CD4-positive, alpha-beta T cell treated with Interleukin-4 for 4 hours (primary cell): ENCODE measurements at places on chromosomes 11 and 22.

- no peak for DNase-seq
Observed at GRCh38 chr22:44288913-44289312, 23.8 kb downstream of the SHISAL1 start.

DNA sequence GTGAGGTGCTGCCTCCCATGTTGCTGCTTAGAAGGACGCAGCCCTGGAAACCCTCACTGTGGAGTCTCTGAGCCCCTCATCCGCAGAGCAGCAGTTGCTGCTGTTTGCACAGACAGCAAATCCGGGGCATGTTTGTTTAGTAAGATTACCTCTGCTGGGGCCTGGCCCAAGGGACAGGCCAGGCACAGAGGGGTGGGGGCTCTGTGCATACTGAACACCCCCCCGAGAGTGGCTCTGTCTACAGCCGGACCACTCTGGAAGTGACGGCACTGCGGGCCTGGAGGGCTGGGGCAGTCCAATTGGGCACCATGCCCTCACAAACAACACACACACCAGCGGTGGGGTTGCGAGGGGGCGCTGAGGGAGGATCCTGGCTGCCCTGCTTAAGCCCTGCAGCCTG lies 22.9 kb upstream of the CCDC188 start:
- DNase-seq, result no peak

GRCh38 chr22:25120093-25120561 lies 79.5 kb upstream of the CRYBB3 start:
- no peak for DNase-seq

DNA sequence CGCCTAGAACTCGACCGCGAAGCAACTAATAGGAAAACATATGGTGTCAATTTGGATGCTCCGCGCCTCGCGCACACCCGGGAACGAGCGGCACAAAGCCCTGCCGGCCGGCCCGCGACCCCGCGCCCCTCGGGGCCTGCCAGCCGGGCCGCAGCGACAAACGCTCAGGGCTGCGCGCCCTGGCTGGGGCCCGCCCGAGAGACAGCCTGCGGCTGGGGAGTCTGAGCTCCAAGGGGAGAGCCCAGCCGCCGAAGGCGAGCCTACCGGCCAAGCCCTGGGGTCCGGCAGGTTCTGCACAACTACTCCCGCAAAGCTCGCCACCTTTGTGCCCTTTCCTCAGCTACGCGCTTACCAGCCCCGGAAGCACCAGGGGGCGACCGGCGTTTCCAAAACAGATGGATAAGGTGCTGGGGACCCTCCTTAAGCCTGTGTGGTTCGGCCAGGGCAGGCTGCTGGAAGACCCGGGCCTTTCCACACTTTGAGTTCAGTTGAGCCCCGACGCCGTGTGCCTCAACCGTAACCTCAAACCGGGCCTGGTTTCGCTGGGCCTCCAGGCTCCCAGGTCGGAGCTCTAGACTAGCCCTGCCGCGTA lies 6.0 kb downstream of the PAX6 start:
- no peak for DNase-seq

- no peak for DNase-seq
Observed at GRCh38 chr22:23034621-23035556, 35.4 kb upstream of the GNAZ start.

DNA sequence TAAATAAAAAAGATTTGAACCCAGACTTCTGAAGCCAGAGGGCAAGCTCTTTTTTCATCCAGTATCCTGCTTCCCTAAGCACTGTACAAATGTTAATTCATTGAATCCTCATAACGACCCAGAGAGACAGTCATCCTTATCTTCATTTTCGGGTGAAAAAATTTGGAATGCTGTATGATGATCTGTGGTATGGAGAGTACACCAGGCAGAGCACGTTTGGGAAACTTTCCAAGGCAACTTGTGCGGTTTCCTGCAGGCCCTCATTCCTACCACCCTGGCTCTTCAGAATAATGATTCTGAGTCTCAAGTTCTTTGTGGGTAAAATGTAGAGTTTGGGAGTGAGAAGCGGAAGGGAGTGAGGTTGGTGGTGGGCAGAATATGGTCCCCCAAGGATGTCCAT lies 177.9 kb upstream of the CADM1 start:
- no peak for DNase-seq

GRCh38 chr11:132429685-132430084 lies 1059.3 kb downstream of the NTM start:
- DNase-seq, result no peak

DNA sequence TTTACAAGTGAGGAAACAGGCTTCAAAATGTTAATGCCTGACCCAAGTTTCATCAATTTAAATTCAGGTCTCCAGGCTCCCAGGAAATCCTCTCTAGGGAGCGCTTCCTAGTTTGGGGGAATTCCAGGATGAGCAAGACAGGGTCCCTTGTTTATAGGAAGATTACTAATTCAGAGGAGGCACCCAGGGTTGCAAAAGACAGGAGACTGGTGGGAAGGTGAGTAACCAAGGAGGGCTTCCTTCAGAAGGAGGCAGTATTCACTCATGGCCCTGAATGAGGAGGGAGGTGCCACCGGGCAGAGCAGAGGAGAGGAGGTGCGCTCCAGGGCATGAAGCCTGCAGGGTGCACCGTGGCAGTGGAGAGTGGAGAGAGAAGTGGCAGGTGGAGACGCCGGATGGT lies 1.6 kb downstream of the TMEM132A start:
- no peak for DNase-seq

- peak; percentile 7 for DNase-seq
Observed at GRCh38 chr22:29079218-29079901, 6.5 kb downstream of the KREMEN1 start.

DNA sequence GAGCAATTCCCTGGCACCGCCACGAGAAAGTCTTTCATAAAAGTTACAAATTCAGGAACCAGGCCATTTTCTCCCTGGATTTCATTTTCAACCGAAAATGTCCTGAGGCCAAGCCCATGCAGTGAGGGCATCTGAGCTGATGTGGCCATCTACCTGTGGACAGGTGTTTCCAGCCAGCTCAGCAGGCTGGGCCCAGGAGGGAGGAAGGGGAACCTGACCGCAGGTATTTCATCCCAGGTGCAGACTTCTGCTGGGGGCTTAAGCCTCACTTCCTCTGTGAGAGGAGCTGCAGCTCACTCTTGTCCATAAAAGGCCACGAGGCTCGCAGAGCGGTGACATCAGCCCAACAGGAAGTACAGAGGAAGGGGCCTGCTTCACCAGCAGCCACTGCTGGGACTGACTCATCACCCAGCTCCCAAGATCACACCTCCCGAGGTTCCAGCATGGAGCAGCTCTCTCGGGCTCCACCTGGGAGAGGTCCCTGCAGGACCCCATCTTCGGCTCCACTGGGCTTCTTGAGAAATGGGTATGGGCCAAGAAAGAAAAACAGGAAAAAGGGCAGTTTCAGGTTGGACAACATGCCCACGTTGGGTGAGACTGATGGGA lies 56.4 kb downstream of the MYH9 start:
- DNase-seq, result peak; percentile 88

DNA sequence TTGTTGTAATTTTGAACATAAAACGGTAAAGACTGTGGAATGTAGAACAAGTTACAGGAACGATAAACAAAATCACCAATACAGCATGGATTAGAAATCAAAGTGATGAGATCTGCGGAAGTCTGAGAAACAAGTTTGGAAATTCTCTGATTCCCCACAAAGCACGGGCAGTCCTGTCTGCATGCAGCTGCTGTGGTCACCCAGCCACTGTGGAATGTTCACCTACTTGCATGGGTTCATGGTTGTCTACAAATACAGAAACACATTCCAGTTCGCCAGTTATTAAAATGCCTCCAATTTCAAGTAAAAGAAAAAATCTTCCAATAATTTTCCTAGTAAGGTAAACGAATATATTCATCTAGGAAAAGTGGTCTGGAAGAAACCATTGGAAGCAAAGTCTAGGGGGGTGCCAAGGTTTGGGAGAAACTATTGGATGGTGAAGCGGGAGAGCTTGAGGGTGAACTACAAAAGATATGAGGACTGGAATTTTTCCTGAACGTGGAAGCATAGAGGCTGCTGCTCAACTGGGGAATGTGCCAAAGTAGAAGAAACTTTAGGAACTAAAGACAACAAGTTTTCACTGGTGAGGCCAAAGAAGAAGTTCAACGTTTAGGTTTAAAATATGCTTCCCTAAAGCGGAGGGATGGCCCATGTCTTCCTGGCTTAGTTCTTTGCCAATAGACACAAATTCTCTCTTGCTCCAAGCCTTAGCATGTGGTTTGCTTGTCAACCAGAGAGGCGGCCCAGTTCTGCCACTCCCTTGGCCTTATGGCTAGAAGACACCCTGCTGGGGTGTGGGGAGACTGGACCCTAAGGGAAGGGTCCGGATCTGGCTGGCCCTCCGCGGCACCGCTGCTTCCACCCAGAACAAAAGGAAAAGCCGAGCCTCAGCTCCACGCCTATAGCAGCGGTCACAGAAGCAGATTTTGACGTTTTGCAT lies 70.2 kb downstream of the CTTN start:
- DNase-seq, result no peak

DNA sequence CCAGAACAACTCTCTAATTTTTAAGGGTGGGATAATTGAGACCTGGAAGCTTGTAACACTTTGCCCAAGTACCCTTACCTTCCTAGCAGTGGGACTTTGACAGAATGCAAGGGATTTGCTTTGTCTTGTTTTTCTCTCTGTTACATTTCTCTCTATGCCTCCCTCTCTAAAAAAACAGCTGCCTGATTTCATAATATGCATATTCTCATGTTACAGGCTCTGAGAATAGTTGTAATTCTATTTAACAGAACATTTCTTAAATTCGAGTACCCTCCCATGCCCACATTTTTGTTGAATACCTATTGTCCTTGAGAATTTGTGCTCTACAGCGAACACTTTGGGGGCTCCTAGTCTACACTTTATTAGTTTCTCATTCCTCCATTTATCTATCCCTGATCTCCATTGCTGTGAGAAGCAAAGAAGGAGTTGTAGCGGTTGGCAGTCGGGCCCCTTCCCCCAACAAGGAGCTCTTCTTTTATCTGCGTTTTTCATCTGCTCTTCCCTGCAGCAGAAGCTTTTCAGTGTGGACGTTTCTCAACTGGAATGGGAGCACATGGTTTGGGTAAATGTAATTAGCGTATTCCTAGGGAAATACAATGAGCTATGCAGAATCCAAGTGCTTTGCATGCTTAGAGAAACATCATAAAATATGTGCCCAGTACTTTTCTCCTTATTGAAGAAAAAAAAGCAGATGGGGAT lies 117.7 kb upstream of the CCDC90B start:
- no peak for DNase-seq

GRCh38 chr11:130514851-130515250 lies 66.4 kb downstream of the ADAMTS15 start:
- no peak for DNase-seq

DNA sequence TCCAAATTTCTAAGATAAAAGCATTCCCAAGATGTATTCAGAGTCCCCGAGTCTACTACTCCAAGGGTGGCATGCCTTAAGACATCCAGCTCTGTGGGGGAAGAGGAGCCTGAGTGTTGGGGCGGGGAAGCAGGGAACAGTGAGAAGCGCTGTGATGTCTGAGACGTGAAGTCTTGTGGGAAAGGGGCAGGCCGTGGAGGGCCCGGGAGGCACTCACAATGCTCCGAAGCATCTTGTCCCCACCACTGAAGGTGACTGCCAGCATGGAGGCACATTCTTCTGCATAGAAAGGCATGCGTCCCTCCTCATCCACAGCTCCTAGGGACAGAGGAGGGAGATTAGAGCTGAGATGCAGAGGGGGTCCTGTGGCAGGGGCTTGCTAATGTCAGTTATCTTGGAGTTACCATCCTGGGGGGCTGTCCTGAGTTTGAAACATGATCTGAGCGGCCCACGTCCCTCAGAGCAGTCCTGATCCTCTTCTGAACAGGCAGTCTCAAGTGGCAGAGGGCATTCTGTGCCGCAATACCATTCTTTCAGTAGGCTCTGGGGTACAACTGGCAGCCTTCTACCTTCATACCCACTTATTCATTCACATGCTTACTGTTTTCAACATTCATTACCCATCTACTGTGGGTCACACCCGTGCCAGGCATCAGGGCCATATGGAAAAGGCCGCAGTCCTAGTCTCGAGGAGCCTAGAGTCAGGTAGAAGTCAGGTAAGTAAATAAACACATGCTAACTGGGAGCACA lies 8.7 kb downstream of the PCSK7 start:
- DNase-seq, result no peak

DNA sequence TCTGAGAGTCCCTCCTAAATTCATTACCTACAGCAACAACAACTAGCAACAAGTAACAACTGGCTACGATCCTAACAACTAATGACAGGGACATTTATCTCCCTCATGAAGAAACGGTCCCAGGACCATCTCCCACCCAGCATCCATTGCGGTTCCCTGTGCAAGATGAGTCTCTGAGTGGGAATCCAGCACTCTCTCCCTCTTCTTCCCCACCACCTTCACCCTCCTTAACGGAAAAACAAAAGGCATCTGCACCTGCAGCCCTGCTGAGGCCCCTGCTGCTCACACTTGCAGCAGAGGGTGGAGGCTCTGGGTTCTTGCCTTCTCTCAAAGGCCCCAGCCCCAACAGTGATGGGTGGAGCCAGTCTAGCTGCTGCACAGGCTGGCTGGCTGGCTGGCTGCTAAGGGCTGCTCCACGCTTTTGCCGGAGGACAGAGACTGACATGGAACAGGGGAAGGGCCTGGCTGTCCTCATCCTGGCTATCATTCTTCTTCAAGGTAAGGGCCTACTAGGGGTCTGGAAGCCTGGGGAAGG lies at the start of gene CD3G:
TSS of gene CD3G (plus strand) at position 364 of the 535 bp plus-strand sequence. CDS start at position 444, 80 bp downstream.
- peak; percentile 83 for DNase-seq
